ENCODE measurements at places on chromosomes 1 and 21.
A peak's percentile ranks its signal among the peaks of the same experiment; 100 is the strongest.

DNA sequence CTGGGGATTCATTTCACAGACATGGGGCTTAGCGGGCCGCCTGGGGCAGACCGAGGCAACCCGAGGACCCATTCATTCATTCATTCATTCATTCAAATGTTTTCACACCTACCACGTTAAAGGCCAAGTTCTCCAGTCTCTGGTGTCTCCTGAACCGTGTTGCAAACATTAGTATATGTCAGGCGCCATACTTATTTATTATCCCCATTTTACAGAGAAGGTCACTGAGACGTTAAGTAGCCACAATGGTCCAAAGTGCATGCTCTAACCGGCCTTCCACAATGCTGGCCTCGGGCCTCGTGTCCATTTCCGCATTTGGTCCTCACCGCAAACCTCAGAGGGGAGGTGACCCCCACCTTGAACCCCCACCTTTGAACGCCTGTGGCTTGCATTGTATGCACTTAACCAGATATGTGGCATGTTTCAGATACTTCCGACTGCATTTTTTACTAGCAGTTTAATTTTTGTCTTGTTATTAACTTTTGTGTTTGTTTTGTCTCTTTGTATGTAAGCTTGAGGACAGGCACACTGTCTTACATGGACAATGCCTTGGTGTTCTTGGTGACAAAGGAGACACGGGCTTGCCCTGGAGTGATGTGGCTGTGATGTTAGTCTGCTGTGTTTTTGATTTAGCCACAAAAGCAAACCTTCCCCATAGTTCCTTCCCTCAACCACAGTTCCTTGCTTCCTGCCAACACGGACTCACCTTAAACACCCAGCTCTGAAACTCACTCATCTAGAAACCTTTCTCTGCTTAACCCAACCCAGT is 1.2 kb upstream of the IFFO2 start:
- no peak for DNase-seq

DNA sequence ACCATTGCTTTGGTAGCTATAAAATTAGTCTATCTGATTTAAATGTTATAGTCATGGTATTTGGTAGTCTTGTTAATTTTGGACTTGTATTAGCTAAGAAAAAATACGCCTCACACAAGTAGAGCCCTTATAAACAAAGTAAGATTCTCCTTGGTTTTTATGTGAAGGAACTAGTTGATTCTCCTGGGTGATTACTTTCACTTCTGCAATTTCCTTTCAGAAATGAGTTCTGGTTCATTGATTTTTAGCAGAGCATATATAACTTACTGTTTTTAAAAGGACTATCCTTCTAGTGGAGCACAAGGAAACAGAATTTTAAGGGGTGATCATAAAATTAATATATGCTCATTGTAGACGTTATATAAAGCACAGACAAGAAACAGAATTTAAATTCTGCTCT is 120.1 kb downstream of the BACH1 start:
- no peak for DNase-seq

GRCh38 chr1:232626452-232626851 is 3.5 kb downstream of the SIPA1L2 start:
- DNase-seq = no peak

DNA sequence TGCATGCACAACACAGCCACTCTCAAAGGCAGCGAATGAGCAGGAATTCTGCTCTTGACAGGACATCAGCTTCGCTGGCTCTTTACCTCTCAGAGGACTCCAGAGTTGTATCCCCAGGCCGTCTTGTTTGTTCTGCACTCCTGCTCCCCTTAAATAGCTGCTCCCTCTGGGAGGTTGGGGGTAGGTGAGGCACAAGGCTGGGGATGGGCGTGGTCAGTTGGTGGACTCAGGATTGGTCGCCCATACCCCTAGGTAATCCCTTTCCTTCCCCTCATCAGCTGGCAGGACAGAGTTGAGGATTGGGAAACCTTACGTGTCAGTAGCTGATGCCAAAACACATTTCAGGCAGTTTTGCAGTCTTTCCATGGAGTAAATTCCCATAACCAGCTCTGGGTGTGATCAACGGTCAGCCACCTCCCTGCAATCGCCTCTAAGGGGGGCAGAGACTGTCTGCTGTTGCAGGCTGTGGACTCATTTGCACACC is at the start of gene PLA2G2A:
PLA2G2A (minus strand) TSS at position 125 of the 484 bp plus-strand sequence. CDS start 845 bp downstream, outside the sequence.
- no peak for DNase-seq

GRCh38 chr1:165580931-165581871 is 37.4 kb downstream of the LRRC52 start:
- no peak for DNase-seq

DNA sequence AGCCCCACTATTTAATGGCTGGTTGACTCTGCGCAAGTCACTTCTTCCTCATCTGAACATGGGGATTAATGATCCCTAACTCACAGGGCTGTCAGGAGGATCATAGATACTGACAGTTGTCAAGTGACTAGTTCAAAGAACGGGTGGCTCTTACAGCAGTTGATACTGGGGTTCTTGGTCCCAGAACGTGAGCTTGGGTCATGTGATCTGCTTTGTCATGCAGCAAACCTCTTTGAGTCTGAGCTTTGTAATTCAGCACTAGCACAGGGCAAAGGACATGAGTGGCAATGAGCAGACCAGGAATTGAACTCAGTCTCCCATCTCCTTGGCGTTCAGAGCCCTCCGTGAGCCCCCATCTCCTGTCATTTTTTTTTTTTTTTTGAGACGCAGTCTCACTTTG is 64.4 kb downstream of the TRABD2B start:
- DNase-seq = no peak

- DNase-seq = no peak
These were observed at the start of gene NR1I3 for GRCh38 chr1:161238039-161238473. TSS of gene NR1I3 (minus strand) at chr1:161238203. CDS start at chr1:161236565, 1,638 bp downstream.

- DNase-seq = no peak
These were observed 154.0 kb downstream of the LIPI start for GRCh38 chr21:14056771-14057191.

GRCh38 chr1:39653546-39654031 is 14.1 kb upstream of the HEYL start:
- DNase-seq = peak; percentile 61

GRCh38 chr1:27487966-27488884 is 1.7 kb downstream of the WASF2 start:
- DNase-seq = no peak

- DNase-seq = no peak
These were observed 80.2 kb downstream of the RIPK4 start for GRCh38 chr21:41686664-41687063.

DNA sequence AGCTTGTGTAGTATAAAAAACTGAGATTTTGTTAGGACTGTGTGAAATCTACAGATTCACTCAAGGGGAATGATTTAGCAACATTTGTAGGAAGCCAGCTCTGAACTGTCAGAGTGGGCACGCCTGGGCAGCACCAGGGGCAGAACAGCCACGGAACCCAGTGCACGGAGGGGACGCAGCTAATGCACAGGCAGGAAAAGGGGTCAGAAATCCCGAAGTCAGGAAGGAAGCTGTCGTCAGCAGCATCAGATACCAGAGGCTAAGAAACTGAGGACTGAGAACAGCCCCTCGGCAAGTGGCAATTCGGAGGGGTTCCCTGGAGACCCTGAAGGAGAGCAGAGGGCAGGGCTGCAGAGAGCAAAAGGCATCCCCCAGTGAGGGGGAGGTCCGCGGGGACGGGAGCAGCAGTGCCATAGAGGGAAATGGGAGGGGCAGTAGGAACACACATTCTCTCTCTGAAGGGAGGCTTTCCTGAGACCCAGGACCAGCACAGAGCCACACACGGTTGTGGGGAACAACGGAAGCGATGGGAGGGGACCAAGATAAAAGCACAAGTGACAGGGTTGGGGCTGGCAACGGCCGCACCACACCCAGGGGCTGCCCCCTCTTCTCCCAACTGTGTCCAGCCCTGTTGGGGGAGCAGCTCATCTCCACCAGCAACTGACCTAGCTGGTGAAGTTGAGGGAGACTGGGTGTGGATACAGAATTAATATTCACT is 12.7 kb downstream of the UBE2J2 start:
- no peak for DNase-seq

- DNase-seq = no peak
These were observed 446.5 kb downstream of the PTBP2 start for GRCh38 chr1:97168056-97168455.

DNA sequence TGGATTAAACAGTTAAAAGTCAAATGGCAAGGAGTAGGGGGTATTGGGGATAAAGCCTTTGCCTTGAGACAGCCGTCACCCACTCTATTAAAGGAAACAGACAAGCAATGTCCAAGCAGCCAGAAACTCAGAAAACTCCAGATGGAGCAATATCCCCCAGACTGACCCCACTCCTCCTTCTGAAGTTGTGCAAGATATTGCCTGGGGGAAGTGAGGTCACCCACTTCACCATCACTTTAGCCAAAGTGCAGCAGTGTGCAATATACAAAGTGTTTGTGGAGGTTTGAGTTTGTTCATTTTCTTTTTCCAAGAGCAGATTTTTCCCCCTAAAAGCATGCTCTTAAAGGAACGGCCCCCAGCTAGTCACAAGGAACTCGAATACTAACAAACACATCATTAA is 125.1 kb downstream of the ETS2 start:
- no peak for DNase-seq

DNA sequence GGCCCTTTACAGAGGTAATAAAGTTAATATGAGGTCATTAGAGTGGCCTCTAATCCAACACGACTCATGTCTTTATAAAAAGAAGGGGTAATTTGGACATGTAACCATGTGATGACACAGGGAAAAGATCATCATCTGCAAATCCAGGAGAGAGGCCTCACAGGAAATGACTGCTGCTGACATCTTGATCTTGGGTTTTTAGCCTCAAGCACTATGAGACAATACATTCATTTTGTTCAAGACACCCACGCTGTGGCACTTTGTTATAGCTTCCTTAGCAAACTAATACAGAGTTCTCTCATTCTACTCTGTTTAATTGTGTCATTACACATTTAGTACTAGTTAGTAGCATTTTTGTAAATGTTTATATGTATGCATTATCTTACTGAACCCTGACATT is 64.0 kb upstream of the RUNX1 start:
- DNase-seq = no peak

- DNase-seq = no peak
These were observed 4.0 kb downstream of the ARHGEF19 start for GRCh38 chr1:16208270-16208987.

DNA sequence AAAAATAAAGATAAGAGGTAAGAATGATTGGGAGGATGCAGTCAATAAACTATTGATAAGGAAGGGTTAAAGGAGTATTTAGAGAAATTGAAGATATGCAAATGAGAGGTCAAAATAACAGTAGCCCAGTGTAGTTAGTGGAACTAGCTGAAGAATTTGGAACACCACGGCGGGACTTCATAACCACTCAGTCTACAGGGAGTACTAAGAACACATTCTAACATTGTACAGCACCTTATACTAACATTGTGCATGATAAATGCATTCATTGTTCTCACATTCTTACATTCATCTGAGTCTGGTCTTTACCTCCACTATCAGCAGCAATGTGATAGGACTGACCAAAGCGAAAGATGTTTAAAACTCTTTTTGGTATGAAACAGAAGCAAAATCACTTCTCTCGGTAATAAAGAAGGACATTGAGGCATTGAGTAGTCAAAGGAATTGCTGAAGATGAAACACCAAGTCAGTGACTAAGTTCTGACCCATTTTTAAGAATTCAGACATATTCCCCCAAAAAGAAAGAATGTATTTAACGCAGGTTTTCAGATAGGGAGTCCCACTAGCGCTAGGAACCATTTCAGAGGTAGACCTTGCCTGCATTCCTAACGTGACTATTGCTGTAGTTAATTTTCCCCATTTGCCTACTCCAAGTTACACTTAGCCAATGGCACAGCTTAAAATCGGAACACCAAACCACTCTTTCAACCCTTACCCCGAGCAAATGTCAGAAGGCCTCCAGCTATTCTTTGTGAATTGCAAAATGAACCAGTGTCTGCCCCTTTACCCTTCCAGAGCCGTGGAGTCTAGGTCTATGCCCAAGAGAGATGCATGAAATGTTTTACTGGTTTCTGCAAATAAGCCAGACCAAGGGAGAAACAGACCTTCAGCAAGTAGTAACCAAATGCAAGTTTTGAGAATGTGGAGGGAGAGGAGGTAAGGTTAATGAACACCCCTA is 108.8 kb upstream of the IRF2BP2 start:
- no peak for DNase-seq
